NCI-H524 treated with DMSO at 0.1 percent for 48 hours (cell line): ENCODE measurements at places on chromosomes 1 and 21.

GRCh38 chr1:94906382-94906781 lies 20.5 kb downstream of the CNN3 start:
- no peak for DNase-seq

- DNase-seq: no peak
Measured at GRCh38 chr1:51282605-51283004, 46.5 kb downstream of the RNF11 start.

GRCh38 chr1:116347696-116348095 lies 25.3 kb upstream of the ATP1A1 start:
- DNase-seq: no peak

GRCh38 chr1:30292451-30292850 lies 430.9 kb downstream of the MATN1 start:
- DNase-seq: no peak

GRCh38 chr1:63135174-63135512 lies 187.2 kb upstream of the FOXD3 start:
- no peak for DNase-seq

DNA sequence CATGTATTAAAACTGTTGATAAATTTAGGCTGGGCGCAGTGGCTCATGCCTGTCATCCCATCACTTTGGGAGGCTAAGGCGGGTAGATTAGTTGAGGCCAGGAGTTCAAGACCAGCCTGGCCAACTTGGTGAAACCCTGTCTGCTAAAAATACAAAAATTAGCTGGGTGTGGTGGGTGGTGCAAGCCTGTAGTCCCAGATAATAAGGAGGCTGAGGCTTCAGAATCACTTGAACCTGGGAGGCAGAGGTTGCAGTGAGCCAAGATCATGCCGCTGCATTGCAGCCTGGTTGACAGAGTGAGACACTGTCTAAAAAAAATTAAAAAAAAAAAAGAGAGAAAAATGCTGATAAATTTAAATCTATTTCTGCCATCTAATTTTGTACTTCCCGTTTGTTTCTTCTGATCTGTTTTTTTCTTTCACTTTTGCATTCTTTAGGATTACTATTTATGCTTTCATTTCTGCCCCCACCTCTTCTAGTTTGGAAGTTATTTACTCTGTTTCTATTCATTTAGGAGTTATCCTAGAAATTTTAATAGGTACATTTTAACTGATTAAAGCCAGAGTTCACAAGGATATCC lies 3.2 kb upstream of the DENND1B start:
- no peak for DNase-seq
